OCI-LY7 (cell line): ENCODE measurements at places on chromosomes 6 and 20. TPM values are rescaled to one million over a fixed set of nuclear protein-coding genes. Genes with fewer than 3 reads are reported as not detected.

DNA sequence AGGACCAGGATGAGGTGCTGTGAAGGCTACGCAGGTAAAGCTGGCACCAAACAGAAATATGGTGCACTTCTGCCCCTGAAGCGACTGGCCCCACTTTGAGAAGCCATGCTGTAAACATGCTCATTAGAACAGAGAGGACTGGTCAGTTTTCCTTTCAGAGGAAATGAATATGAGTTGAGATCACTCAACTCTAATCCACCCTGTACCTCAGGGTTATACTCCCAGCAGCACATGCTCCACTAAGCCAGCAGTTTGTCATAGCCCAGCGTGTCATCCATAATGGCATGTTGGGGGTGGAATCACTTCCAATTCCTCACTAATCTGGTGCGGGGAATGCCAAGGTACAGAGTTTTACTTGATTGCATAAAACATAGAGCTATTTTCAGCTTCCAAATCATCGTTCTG, 98.1 kb downstream of the HIVEP2 start:
- DNase-seq = no peak

DNA sequence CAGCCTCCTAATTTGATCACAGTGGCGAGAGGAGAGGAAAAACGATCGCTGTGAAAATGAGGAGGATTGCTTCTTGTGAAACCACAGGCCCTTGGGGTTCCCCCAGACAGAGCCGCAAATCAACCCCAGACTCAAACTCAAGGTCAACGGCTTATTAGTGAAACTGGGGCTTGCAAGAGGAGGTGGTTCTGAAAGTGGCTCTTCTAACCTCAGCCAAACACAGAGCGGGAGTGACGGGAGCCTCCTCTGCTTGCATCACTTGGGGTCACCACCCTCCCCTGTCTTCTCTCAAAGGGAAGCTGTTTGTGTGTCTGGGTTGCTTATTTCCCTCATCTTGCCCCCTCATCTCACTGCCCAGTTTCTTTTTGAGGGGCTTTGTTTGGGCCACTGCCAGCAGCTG, 28.7 kb downstream of the SAYSD1 start:
- DNase-seq = no peak

GRCh38 chr6:41976794-41977484, 35.3 kb upstream of the CCND3 start:
- DNase-seq = peak; percentile 29

DNA sequence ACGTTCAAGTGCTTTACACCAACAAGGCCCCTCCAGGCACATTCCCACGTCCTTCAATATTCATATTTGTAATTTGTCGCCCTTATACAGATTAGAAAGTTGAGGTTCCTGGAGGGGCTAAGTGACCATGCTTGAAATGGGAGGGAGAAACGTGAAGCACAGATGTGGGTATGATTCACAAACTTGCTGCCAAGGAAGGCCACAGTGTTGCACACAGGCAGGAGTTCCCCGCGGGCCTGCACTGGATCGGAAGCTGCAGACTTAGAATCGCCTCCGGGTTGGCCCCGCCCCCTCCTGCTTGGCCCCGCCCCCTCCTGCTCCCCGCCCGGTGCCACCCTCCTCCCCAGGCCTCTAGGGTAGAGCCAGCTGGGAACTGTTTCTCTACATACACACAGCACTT, 58.2 kb upstream of the QKI start:
- no peak for DNase-seq

DNA sequence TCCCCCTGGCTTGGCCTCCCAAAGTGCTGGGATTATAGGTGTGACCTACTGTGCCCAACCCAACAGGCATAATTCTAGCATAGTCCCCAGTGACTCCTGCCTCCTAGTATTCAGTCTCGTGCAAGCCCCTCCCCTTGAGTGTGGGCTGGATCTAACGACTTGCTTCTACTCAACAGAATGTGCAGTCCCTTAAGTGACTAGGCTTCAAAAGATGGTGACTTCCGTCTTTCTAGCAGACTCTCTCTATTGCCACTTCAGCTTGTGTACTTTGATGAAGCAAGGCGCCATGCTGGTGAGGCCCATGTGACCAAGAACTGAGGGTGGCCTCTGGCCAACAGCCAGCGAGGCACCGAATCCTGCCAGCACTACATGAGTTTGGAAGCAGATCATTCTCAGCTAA, 109.6 kb upstream of the TRAF3IP2 start:
- no peak for DNase-seq

DNA sequence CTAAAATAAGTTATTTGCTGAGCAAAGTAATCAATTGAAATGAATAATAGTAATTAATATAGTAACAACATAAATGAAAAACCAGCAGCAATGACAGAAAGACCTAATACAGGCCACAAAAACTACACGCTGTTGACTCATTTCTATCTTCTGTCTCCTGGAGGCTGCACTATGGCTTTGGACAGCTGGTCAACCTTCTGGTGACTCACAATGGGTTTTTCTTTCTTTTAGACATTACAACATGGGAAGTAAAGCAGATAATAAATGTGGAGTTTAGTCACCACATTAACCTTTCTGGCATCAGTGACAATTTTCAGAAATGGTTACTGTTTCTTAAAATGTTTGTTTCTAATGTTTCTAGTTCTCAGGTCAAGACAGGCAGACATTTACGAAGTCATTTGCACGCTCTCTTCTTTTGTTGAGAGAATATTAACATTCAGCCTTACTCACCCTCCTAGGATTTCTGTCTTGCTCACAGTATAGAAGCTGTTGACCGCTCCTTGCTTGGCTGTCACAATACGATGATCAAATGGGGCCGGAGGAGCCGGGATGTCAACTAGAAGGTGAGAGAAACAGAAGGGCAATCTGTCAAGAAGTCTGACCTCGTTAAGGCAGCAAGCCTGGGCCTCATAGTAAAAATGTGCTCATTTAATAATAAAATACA, 62.2 kb downstream of the MYLK4 start:
- DNase-seq = no peak

- no peak for DNase-seq
Measured at GRCh38 chr20:21526776-21527175, 12.9 kb upstream of the NKX2-2 start.

DNA sequence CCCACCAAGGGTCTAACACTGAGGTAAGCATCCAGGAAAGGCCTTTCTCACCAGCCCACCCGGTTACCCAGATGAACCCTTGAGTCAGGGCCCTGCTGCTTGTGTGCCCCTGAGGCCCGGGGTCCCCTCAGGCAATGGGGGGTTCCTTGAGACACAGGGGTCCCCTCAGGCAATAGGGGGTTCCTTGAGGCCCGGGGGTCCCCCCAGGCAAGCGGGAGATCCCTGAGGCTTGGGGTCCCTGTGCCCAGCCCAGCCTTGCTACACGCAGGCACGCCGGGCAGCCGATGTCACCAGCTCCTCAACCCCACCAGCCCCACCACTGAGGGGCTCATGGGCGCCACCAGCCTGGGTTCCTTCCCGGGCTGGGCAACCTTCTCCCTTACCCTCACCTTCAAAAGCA, 247.2 kb downstream of the TTLL2 start:
- no peak for DNase-seq

- DNase-seq = no peak
Measured at GRCh38 chr6:48998574-48998973, 464.5 kb downstream of the MMUT start.

DNA sequence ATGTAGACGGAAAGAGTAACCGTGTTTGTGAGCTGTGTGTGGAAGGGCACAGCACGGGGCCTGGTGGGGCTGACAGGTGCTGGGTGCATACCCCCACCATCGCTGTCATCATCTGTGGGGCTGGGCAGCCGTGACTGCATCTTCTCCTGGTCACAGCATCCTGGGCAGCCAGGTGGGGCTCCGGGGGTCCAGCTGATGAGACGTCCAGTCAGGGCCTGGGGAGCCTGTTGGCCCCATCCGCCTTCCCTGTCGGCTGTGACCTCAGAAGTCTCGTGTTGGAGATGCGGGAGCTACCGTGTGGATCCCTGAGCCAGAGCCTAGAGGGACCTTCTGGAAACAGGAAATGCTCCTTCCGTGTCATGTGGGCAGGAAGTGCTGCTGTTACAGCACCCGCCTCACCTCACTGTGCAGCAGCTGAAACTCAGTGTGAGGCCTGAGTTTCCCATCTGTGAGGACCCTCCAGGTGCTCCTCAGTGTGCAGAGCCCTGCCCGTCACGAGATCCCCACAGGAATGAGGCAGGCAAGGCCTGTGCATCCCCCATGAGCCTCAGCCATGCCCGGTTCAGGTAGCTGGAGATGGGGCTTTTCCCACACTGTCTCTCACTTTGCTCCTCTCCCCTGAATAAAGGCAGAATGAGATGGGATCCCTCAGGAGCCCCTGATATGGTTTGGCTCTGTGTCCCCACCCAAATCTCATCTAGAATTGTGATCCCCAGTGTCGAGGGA, 108.7 kb downstream of the ERMARD start:
- DNase-seq = peak; percentile 26

- no peak for DNase-seq
Measured at GRCh38 chr6:39419607-39420006, 97.1 kb upstream of the KCNK16 start.

- DNase-seq = no peak
Measured at GRCh38 chr6:42484261-42484660, 32.5 kb upstream of the TRERF1 start.

DNA sequence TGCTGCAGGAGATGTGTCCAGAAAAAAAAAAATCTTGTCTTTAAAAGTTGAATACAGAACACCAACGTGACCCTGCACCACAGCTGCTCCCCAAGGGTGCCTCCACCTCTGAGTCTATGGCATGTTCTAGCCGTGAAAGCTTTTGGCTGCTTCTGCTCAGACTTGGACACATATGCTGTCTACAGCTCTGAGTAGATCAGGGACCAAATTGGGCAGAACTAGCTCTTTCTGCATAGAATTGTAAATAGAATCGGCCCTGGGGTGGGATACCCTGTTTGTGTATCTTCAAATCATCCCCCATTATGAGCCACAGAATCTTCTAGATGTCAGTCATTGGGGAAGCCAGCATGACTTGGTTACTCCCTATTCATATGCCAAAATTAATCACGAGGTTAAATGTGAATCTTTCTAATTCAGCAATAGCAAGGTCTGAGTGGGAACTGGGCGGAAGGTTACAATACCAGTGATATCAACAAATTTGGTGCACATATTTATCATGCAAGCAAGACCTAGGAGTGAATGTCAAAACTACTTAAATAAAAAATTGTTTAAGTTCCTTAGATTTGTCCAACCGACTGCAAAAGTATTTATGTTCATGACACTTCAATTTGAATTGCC, 302.8 kb downstream of the KIF16B start:
- DNase-seq = no peak

DNA sequence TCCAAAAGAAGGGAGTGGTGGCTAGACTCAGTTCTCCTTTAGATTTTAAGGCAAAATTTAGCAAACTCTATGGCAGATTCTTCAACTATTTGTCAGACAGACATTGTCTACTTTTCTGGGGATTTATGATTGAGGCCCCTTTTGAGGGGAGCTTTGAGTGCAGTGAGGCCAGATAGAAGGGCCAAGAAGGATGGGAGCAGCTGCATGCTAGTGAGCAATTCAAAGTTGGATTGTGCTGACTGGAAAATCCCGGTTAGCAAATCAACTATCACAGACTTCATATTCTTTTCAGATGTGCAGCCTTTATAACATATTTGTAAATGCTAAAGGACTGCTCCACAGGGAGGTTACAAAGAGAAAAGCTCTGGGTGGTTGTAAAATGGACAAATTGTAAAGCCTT, 35.0 kb upstream of the ESR1 start:
- DNase-seq = no peak

- DNase-seq = no peak
Measured at GRCh38 chr6:147618457-147618856, 110.0 kb downstream of the SAMD5 start.

DNA sequence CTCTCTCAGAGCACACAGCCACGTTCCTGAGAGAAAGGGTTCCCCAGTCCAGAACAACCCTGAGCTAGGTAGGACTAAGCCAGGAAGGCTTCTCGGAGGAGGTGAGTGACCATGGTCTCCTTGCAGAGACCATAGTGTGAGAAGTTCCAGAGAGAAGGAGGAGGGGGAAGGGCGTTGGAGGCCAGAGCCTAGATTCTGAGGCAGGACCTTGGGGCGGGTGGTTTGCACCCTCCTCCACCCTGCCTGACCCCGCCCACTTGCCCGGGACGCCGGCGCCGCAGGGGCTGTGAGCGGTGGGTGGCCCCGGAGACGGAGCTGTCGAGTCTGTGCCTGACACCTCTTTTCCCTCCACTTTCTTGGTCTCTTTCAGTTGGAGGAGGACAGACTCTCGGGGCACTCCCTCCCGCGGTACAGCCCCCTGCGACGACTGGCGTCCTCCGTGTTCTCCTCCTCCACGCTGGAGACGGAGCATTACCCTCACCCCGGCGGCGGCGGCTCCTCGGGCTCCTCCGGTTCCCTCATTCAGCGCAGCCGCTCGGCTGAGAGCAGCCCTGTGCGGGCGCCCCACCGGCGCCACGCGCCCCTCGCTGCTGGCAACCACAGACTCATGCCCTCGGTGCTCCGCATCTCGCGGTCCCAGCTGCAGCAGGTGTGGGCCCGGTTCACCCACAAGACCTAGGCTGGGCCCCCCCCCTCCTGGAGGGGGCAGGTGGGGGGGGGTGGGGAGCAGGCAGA, 26.2 kb downstream of the TTBK1 start:
- DNase-seq = peak; percentile 45

DNA sequence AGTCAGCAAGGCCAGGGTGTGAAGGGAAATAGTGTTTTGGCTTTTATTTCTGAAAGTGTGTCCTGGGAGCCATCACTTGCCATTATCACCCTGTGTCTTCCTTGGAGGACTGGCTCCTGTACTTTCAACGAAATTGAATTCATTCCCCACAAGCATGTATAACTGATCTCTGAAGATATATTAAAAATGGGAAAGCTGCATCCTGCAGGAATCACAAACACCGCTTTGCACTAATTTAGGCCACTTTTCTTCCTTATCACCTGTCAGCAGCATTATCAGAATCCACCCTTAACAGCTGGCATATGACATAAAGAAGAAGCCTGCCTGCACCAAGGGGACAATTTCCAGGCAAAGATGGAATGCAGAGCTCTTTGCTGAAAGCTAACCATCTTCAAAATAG, 56.2 kb downstream of the LAMP5 start:
- no peak for DNase-seq

DNA sequence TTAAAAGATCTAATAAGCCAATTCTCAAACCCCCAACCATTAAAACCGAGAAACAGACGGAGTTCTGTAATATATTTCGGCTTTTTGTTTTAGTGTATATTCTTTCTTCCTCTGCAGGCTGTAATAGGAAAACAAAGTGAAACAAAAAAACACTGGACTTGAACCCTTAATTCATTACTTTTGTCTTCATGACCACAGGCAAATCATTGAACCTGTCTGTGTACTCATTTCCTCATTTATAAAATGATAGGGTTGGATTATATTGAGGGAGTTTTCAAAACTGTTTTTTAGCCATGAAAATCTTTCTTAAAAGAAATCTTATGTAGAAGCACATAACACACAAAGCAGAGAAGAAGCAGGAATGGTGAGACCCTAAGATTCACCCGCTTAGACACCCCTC, 278.8 kb downstream of the CD83 start:
- no peak for DNase-seq

- no peak for DNase-seq
Measured at GRCh38 chr20:3826420-3826819, 6.1 kb downstream of the AP5S1 start.

TFAP2C gene
- total RNA-seq = not detected in 2 replicates

SPATS1 gene
- not detected in 2 replicates for total RNA-seq

DTNBP1 gene
- 24.0 and 28.0 TPM in 2 replicates for total RNA-seq

NMBR gene
- total RNA-seq = not detected in 2 replicates

WFDC12 gene
- not detected in 2 replicates for total RNA-seq

MLIP gene
- total RNA-seq = not detected in 2 replicates

ABHD16B gene
- total RNA-seq = 0.29 TPM in 1 of 2 replicates, not detected in the other

ENPP5 gene
- total RNA-seq = 1.6 and 2.4 TPM in 2 replicates
